ENCODE measurements at places on chromosomes 16 and 17.

- no peak for DNase-seq
Observed at GRCh38 chr16:28308794-28309584, 16.7 kb downstream of the SBK1 start.

DNA sequence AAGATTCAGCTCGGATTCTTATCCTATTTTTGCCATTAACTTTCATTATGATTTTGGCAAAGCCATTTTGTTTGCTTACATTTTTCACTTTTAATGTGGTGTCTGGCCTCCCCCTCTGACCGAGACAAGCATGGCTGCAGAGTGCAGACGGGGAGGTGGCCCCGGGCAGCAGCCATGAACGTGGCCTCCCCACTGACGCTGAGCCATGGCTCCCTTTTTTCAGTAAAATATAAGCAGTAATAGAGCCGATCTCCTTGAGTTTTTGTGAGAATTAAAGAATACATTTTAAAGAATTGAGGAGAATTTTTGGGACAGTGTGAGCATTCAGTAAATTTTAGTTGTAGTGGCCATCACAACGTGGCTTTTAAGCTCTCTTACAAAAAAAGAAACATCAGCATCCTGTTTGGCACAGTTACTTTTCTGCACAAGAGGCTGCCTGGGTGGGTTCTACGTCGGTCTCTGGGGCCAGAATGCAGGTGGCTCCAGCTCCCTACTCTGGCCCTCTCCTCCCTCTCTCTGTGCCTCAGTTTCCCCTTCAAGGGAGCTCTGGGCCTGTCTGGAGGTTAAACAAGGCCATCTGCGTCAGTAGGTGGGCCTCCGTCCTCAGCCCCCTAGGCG lies 68.8 kb upstream of the ZNF750 start:
- DNase-seq, result no peak

DNA sequence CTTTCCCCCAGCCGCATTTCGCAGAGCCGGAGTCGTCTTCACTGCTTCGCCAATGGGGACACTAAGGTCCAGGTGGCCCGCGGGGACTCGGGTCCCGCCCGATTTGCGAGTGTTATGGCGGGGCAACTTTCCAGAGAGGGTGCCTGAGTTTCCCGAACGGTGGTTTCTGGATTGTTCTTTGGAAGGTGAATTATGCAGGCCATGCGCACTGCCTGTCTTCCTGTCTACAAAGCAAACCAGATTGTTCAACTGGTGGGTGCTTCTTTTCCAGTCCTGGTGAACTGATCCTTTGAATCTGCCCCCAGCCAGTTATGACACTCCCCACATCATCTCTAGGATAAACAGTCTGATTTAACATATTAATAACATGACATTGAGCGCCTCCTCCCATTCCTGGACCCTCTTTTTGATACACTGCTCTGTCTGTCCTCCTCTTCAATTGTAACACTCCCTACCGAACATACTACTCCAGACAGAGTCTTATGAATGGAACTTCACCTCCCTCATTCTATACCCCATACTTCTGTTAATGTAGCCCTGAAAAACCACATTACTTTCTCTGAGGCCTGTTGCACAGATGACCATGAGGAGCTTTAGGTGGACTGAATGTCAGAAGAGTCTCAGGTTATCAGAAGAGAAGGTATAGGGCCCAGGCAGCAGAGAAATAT lies 159.0 kb downstream of the RAB11FIP4 start:
- DNase-seq, result no peak

DNA sequence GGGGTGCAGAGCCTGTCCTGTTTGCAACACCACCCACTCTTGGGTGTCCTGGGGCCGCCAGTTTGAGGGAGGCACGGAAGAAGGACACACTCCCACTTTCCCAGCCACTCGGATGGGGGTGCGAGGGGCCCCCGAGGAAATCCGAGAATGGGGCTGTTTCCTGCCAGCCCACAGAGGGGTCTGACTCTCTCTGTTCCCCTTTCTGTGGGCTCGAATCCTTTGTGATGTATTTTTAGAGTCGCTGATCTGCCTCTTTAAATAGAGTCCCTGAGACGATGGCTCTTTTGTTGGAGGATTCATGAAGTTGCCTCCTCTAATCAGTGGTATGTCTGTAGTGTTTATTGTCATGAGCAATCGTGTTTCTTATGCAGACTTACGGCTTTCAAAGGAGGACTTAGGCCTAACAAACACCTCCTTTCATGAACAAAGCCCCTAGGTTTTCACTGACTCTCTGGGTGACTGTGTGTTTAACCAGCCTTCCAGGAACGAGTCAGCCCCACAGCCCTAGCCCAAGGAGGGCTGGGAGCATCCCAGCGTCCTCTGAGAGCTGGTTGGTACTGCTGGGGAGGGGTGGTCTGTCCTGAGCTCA lies 29.1 kb downstream of the CIBAR2 start:
- no peak for DNase-seq

DNA sequence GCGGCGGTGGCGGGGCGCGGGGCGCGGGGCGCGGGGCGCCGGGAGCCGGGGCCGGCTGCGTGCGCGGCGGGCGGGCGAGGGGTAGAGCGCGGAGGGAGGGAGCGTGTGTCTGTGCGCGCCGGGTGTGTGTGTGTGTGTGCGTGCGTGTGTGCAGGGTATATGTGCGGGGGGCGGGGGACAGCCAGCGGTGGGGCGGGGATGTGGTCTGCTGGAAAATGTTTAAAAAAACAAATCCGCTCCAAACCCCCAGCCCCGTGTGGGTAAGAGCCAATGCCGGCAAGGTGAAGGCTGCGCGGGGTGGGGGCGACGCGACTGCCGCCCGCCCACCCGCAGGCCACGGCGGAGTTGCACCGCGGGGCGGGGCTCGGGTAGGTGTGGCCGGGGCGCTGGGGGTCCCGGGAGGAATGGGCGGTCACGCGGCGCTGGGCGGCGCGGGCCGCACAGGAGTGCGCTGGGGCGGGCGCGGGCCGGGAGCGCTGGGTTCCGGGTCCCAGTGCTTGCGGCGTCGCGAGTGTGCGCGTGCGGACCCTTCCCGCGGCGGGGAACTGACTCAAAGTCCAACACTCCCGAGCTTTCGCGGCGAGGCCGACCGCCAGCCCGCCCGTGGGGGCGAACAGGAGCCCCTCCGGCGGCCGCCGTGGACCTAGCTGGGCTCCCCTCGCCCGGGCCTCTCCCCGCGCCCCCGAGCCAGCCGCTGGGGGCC lies at the start of gene CYGB:
TSS of gene CYGB (minus strand) at position 132 of the 703 bp plus-strand sequence. CDS start 167 bp downstream, outside the sequence.
- no peak for DNase-seq

DNA sequence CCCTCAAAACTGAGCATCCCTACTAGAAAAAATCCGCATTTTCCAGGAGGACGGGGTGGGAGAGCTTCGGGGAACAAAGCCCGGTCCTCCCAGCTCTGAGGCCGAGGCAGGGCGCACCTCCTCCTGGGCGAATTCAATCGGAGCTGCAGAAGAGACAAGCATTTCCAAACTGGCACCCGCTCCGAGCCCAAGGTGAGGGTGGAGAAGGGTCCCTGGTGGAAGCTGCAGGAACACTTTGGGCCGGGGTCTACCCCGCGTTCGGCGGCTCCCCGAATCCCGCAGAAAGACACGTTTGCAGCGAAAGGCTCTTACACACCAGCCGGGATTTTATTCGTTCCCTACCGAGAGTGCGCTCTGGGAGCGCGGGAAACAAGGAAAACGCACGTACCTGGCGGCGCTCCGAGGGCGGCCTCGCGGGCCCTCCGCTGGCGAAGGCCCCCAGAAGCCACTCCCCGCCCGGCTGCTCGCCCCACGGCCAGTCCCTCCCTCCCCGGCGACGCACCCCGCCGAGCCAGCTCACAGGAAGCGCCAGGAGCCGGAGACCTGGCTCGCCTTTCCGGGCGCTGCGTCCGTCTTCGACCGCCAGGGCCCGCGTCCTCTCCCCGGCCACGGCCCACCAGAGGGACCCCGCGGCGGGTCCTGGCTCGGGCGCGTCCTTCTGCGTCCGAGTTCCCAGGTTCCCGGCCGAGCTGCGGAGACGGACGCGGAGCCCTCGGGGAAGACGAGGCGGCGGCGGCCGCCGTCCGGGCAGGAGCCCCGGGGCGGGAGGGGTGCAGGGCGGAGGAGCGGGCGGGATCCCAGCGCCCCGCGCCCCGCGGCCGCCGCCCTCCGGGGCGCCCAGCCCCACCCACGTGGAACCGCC lies 49.8 kb upstream of the BAHCC1 start:
- DNase-seq, result peak; percentile 50

DNA sequence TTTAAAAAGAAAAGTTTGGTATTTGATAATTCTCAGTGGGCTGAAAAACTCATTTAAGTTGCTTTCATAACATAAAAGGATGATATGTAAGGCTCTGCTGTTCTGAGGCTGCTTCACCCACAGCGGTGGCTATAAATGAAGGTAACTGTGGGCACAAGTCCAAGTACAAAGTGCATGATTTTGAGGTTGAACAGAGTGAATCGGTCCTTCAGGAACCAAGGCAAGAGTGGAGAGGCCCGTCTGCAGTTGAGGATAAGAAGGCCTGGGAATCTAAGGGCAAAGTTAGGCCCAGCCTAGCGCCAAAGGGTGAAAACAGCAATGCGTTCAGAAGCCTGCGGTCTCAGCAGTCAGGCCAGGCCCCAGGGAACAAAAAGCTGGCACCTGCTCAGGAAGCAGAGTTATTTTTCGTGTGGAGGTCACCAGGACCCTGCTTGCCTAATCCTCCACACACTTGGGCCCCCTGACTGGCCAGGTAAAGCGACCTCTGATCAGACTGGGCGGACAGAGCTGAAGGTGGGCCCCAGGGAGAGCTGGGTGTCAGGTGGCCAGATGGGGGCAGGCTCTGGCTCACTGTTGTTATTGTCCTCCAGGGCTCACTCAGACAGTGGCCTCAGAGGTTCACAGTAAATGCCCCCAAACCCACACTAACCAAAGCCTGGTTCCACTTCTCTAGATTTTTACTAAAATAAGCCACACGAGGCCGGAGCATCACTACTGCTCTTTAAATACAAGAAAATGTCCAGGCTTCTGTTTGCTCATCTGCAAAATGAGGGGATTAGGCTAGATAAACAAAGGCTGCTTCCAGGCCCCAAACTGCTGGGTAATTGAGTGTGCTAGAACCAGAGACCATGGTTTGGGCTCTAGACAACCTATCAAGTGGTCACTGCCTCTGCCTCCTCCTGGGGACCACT lies 46.5 kb downstream of the TEX2 start:
- DNase-seq, result no peak

DNA sequence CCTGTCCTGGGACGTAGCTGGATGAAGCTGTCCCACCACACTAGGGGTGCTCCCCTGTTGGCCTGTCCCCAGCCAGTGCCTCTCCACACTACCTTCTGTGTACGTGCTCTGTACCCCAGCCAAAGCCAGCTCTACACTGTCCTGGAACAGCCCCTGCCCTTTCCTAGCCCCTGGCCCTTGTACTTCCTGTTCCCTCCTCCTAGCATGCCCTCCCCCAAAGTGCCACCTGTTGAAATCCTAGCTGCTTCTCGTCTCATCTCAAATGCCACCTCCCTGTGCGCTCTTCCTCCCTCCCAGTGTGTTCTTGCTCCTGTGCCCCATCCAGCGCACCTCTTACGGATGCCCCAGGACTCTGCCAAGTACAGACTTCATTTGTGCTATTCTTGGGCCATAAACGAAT lies 33.5 kb downstream of the IRX3 start:
- no peak for DNase-seq

- no peak for DNase-seq
Observed at GRCh38 chr16:58284469-58284868, 10.4 kb downstream of the PRSS54 start.

DNA sequence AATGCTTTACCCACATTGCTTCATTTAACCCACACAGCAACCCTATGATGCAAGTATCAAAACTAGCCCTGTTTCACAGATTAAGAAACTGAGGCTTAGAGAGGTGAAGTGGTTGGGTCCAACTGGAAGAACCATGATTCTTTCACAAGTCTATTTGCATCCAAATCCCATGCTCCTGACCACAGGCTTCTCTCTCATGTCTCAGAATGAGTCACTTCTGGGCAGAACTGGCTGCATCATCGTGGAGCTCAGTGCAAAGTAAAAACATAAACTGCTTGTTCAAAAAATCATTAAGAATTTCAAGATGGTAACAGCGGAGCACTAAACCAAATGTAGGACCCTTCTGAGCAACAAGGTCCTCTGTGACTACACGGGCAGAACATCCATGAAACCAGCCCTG lies 20.2 kb upstream of the CES1 start:
- DNase-seq, result no peak

GRCh38 chr16:46949241-46949892 lies 24.1 kb downstream of the DNAJA2 start:
- DNase-seq, result no peak

DNA sequence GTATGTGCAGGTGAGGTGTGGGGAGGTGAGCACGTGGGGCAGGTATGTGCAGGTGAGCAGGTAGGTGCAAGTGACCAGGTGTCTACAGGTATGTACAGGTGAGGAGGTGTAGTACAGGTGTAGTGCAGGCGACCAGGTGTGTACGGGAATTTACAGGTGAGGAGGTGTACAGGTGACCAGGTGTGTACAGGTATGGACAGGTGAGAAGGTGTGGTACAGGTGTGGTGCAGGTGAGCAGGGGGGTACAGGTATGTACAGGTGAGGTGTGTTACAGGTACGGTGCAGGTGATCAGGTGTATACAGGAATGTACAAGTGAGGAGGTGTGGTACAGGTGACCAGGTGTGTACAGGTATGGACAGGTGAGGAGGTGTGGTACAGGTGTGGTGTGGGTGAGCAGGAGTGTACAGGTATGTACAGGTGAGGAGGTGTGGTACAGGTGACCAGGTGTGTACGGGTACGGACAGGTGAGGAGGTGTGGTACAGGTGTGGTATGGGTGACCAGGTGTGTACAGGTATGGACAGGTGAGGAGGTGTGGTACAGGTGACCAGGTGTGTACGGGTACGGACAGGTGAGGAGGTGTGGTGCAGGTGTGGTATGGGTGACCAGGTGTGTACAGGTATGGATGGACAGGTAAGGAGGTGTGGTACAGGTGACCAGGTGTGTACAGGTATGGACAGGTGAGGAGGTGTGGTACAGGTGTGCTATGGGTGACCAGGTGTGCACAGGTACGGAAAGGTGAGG lies 12.8 kb upstream of the DBNDD1 start:
- no peak for DNase-seq

GRCh38 chr17:73163043-73163442 lies 1.8 kb upstream of the SSTR2 start:
- no peak for DNase-seq

GRCh38 chr17:81843713-81844326 lies 9.0 kb upstream of the PPP1R27 start:
- DNase-seq, result no peak

GRCh38 chr16:69328854-69329316 lies 1.5 kb downstream of the PDF start:
- DNase-seq, result no peak

DNA sequence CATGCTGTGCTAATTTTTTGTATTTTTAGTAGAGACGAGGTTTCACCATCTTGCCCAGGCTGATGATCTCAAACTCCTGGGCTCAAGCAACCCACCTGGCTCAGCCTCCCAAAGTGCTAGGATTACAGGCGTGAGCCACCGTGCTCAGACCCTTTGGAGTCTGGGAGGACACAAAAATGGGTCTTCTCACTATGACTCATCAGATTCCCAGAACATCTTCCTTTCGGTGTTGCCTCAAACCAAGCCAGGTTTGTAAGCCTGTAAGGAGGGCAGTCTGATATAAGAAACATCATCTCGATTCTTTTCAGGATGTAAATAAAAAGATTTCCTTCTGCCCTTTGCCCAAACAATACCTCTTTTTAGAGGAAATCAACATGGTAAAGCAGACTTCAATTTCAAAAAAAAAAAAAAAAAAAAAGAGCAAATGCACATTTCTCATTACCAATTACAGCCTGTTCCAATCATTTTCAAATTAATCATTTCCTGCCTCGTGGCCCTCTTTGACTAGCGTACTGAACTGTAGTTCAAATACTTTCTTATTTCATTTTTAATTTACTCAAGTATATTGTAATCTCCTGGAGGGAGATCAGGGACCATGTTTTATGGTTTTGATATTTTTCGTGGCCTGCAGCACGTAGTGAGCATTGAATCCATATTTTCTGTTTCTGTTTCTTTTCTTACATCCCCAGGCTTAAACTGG lies 409.6 kb downstream of the GRIN2A start:
- no peak for DNase-seq

Data from NCI-H2029 treated with DMSO at 0.1 percent for 48 hours (cell line).